ENCODE measurements at places on chromosomes 3 and 15.

DNA sequence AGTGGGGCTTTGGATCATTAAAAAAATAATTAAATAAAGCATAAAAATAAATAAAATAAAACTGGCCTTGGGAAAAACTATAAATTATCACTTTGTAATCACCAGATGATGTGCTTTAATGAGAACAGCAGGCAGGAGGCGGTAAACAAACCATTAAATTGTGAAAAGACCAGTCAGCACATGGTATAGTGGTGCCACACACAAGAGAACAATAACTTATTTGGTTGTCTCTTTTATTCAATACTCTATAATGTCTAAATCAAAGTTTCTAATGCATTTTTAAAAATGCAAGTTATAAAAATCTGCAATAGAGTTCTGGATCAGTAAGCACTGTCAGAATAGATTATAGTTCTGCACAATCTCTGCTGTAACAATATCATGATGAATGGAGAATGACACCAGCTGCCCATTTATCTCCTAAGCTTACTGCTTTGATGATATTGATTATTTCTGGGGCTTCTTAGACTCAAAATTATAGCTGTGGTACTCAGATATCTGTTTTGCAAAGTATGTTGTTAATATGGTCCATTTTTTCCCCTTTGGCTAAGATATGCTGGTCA is 259.3 kb downstream of the NAALADL2 start:
- DNase-seq: no peak

- no peak for DNase-seq
Observed at GRCh38 chr15:72222393-72222792, 8.6 kb downstream of the PKM start.

GRCh38 chr3:9194509-9195184 is 54.8 kb downstream of the SRGAP3 start:
- no peak for DNase-seq

DNA sequence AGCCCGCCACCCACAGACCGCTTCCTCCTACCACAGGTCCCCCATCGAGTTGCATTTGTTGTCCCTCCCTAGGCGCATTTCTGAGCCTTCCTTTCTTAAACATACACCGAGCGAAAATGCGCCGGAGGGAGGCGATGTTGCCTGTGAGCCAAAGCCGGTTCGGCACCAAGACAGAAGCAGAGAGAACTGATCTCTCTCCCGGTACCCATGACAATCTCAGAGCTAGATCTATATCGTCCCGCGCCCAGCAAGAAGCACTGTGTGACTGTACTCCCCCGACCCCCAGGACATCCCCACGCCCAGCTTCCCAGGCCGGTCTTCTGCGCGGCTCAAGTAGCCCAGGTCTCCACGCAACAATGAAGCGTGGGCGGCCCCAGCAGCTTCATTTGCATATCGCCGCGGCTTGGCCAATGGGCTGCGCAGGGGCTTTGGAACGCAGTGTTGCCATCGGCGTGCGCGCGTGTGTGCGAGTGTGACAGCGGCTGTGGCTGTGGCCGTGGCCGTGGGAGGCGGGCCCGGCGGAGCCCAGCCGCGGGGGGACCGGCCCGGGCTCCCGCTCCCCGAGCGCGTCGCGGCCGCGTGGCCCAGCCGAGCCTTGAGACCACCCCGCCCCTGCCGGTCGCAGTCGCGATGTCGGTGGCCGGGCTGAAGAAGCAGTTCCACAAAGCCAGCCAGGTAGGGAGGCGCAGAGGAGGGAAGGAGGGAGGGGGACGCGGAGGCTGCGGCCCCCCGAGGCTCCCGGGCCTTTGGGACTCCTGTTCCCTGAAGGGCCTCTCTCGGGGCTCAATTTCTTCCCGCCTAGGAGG is at the start of gene SH3GL3:
Gene SH3GL3, plus strand, starts transcription at position 438 of the 806 bp plus-strand sequence. Its CDS starts 193 bp downstream, at position 631.
- peak; percentile 85 for DNase-seq

- DNase-seq: peak; percentile 87
Observed at GRCh38 chr3:177284383-177284881, 87.2 kb upstream of the TBL1XR1 start.

GRCh38 chr3:195241592-195242355 is 29.2 kb downstream of the XXYLT1 start:
- no peak for DNase-seq

- DNase-seq: no peak
Observed at GRCh38 chr3:107833043-107833442, 257.8 kb downstream of the CD47 start.

DNA sequence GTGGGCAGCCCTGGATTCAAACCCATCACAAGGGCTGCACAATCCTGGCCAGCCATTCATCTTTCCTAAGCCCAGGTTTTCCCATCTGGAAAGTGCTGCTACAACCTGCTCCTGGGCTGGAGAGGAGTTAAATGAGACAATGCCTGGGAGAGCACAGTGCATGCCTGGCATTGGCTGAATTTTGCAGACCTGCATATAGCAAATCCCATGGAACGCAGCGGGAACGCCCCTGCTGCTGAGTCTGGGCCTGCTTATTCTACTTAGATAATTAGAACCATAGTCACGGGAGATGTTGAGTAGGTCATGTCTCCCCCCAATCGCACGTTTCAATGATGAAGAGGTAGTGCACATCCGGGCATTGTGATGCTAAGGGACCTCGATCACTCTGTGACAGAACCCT is 46.6 kb downstream of the ABTB1 start:
- DNase-seq: no peak

GRCh38 chr15:99121207-99121606 is 16.3 kb downstream of the SYNM start:
- DNase-seq: no peak

- DNase-seq: no peak
Observed at GRCh38 chr3:184662187-184662586, 49.7 kb downstream of the MAGEF1 start.

- DNase-seq: no peak
Observed at GRCh38 chr3:141663993-141664392, 74.1 kb upstream of the RNF7 start.

DNA sequence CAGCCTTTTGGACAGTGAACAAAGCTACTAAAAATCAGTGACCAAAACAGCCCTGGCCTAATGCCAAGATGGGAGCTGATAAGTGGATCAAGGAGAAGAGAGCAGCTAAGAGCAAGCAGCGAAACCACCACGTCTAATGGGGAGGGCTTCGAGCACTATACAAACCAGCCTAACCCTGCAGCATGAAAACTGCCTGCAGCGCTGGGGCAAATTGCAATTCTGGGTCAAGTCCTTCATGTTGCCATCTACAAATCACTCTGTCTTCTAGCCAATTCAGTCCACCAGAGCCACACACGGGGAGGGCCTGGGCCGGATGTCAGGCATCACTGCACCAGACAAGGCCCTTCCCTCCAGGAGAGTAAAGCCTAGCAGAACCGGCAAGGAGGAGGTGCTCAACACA is 30.5 kb upstream of the SPATA12 start:
- DNase-seq: no peak

- DNase-seq: no peak
Observed at GRCh38 chr15:39406485-39406884, 174.4 kb upstream of the THBS1 start.

DNA sequence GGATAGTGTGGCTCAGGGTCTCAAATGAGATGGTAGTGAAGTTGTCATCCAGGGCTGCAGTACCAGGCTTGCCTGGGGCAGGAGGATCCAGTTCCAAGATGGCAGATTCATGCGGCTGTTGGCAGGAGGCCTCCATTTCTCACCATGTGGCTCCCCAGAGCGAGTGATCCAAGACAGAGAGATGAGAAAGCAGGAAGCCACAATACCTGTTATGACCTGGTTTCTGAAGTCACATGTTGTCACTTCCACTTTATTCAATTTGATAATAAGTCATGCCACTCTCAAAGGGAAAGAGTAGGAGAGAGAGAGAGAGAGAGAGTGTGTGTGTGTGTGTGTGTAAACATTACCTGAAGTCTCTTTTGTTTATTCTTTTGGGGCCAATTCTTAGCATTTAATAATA is 30.1 kb downstream of the TMOD2 start:
- DNase-seq: no peak

DNA sequence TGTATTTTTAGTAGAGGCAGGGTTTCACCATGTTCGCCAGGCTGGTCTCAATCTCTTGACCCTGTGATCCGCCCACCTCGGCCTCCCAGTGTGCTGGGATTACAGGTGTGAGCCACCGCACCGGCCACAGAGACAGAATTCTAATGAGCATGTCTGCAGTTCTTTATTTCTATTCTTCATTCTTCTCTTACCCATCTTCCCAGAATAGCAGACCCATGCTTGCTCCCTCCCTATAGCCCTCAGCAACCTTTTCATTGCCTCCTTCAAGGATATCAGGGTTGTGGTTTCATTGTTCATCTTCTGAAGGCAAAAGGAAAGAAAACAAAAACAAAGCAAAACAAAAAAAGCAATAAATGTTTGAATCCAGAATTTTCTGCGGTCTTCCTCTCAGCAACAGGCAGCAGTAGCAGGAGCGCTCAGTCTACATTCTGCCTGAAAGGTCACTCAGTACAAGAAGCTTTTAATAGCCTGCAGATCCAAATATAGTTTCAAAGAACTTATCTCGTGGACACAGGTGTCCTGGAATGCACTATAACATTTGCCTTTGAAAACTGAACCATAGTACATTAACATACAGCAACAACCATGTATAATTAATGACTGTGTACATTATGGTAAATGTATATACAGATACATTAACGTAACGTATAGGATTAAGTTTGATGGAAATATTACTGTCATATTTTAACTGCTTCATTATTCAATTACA is at the start of gene SMCO1:
Gene SMCO1, minus strand, starts transcription at position 434 of the 709 bp plus-strand sequence. Its CDS starts 137 bp downstream, at position 297.
- DNase-seq: no peak

DNA sequence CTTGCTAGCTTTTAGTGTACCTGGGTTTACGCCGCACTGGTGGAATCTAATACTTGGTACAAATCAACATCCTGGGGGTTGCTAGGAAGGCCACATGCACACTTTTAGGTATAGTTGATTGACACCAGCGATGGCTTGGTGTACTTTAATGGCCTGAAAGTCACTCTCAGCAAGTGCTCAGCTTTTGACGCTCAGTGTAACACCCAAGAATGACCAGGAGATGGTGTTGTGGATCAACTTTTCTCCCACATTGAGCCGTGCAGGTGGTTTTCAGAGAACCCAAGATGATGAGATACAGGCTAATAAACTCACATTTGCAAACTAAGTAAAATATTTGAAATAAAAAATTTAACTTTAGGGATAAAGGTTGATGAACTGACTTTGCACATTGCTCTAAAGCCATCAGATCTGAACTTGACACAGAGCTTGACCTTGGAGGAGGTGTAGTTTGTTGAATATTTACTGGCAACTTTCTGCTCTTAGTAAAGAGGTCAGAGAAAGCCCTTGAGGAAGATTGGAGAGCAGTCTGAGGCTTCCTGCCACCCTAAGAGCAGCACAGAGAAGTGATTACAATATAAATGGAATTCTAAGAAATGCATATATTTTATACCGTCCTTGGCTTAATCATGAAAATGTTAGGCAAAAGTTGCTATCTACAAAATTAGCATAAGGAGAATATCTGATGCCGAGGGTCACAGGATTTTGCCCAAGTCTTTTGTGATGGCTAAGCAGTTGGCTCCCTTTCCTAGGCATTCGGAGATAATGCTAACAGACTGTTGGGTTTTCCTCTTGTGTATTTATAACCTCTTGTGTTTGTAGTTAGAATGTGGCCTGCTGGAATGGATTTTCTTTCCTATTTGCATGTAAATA is 143.4 kb upstream of the RASGRP1 start:
- peak; percentile 60 for DNase-seq

GRCh38 chr15:38555686-38556334 is 8.8 kb downstream of the RASGRP1 start:
- DNase-seq: no peak

DNA sequence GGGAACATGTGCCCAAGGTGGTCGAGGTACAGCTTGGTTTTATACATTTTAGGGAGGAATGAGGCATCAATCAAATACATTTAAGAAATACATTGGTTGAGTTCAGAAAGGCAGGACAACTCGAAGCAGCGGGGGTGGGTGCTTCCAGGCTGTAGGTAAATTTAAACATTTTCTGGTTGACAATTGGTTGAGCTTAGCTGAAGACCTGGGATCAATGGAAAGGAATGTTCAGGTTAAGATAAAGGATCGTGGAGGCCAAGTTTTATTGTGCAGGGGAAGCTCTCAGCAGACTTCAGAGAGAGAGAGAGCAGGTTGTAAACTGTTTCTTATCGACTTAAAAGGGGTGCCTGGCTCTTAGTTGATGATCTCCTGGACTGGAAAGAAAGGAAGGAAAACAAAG is 11.3 kb downstream of the CPN2 start:
- DNase-seq: no peak

DNA sequence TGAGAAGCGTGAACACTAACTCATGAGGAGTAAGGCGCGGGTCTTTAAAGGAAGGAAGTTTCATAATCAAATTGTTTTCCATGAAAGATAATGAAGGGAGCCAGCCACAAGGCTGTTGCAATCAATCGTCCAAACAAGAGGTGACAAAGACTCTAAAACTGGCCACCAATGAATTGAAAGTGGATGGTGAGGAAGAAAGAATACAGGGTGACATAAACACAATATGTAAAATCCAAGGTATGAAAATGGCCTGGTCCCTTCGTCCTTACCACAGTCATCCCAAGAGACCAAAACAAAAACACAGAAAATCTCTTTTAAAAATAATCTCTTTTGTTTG is 12.0 kb downstream of the CD86 start:
- peak; percentile 94 for DNase-seq

DNA sequence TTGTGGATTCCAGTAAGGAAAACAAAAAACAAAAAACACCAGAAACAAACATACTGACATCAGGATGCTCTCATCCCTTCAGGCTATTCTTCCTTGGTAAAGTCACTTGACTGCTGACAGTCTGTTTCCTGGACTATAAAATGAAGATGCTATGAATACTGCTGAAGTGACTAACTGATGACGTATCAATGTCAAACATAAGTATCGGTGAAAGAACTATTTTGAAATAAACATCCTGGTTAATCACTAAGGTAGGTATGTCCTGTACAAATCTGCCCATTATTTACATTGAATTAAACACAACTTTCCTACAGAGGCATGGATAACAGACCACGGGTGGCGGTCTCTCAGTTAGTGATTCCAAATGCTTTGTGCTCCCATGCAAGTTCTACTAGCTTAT is 45.9 kb downstream of the CHAC1 start:
- DNase-seq: no peak

DNA sequence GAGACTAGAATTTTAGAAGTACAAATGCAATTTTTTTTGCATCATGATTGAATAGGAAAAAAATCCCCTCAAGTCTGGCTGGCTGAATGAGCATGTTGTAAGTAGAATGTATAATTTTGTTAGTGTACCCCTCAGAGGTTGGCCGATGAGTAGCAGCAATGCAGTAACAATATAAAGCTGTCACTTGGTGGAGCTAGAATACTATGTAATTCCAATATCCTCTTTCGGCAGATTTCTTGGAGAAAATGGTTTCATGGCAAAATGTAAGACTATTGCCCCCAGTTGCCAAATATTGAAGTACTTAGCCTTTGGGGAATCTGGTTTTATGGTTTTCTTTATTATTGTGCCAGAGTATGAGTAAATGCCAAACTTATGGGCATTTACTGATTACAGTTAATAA is 39.8 kb upstream of the SGO1 start:
- peak; percentile 42 for DNase-seq

- DNase-seq: no peak
Observed at GRCh38 chr3:37494216-37494615, 319.8 kb upstream of the LRRFIP2 start.

- peak; percentile 79 for DNase-seq
Observed at GRCh38 chr3:148962513-148962912, 28.8 kb upstream of the GYG1 start.

- DNase-seq: peak; percentile 74
Observed at GRCh38 chr3:194046995-194047645, 88.8 kb upstream of the HES1 start.

GRCh38 chr3:40996382-40996781 is 202.9 kb upstream of the CTNNB1 start:
- no peak for DNase-seq

Data from KBM-7 (cell line).